ENCODE measurements at places on chromosomes 11 and 22. TPM values are rescaled to one million over a fixed set of nuclear protein-coding genes. Genes with fewer than 3 reads are reported as not detected.

- DNase-seq = no peak
- H3K4me1 ChIP-seq = no peaks in the 10 kb centered on the region
- H3K36me3 ChIP-seq = no peaks in the 10 kb centered on the region
- H3K27me3 ChIP-seq = no peaks in the 10 kb centered on the region
Measured at GRCh38 chr11:794766-795633, 3.1 kb downstream of the SLC25A22 start.

- no peaks in the 10 kb centered on the region for H3K4me1 ChIP-seq
- no peak for DNase-seq
- H3K27me3 ChIP-seq = no peaks in the 10 kb centered on the region
- H3K36me3 ChIP-seq = no peaks in the 10 kb centered on the region
Measured at GRCh38 chr11:78732246-78732645, 157.6 kb upstream of the NARS2 start.

CD3E gene
- not detected for total RNA-seq

BAIAP2L2 gene
- 0.63 TPM for total RNA-seq
